ENCODE measurements at places on chromosomes 5 and 9. TPM values are rescaled to one million over a fixed set of nuclear protein-coding genes. Genes with fewer than 3 reads are reported as not detected.

Gene LOX
- 0.13 TPM for polyA plus RNA-seq

Gene MCIDAS
- polyA plus RNA-seq, result not detected

Gene RLN2
- 0.41 TPM for polyA plus RNA-seq

Gene FAM221B
- not detected for polyA plus RNA-seq

Gene IL31RA
- 6.7 TPM for polyA plus RNA-seq

Gene AHRR
- 0.24 TPM for polyA plus RNA-seq

Gene FCN1
- not detected for polyA plus RNA-seq

Gene IL7R
- 2.8 TPM for polyA plus RNA-seq

Gene HOMER1
- polyA plus RNA-seq, result 5.0 TPM

Gene SPINK13
- not detected for polyA plus RNA-seq

Gene PCDHGB1
- polyA plus RNA-seq, result 0.08 TPM

Gene FREM1
- 0.05 TPM for polyA plus RNA-seq

Gene PCDHGA6
- polyA plus RNA-seq, result 0.28 TPM
